Pons (tissue), 1 donor: ENCODE measurements at places on chromosomes 16 and 17.

GRCh38 chr17:30361766-30362279, 16.9 kb upstream of the CPD start:
- no peak for DNase-seq

GRCh38 chr17:74220946-74221818, 7.8 kb downstream of the TTYH2 start:
- DNase-seq = no peak

DNA sequence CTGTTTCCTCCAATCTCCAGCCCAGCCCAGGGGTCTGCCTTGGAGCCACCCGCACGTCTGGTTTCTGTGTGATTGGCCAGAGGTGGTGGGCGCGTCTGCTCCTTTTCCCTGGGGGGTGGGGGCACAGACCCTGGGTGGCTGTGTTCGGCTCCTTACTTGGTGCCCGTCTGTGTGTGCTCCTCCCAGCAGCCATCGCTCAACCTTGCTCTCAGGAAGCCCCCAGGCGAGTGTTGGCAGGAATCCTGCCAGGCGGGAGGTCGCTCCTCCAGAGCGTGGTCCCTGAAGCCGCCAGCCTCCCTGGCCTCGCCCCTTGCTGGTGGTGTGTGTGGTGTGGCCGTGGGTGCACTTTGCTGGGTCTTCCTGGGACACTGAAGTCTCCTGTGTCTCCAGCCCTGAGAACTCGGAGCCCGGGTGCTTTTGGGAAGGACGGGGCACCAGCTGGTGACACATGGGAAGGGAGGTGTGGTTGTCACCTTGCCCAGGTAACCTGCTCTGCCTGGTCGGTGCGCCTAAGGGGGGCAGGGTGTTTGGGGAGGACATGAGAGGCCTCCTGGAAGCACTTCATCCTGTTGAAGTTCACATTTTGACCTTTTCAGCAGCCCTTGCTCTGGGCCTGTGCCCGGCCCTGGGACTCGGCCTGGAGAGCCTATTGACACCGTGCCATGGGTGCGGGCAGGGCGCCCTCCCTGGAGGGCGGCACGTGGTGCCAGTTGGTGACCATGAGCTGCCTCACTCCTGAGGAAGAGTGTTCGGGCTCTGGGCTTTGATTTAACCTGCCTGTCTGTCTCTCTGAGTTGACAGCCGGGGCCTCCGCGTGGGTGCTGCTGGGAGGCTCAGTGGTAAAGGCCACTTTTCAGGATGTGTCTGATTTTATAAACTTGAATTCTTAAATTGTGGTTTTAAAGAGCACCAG, 49.0 kb upstream of the ZNF750 start:
- DNase-seq = no peak

GRCh38 chr16:51685498-51685897, 534.4 kb upstream of the SALL1 start:
- no peak for DNase-seq

GRCh38 chr17:57517632-57518456, 227.3 kb downstream of the CCDC182 start:
- no peak for DNase-seq

DNA sequence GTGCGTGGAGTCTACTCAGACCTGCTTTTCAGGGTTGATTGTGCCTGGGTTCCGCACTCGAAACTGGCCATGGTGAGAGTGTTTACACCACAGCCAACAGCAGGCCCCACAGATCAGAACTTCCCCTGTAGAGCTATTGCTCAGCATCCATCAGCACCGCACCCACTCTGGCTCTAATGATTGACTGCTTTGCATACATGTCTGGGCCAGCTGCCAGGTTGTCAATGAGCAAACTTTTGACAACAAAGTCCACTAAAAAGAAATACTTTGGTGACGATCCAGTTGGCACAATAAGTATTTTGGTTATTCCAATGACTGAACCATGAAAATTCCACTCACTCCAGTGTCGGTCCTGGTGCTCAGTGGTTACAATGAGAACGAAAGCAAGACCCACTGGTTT, 190.7 kb downstream of the FOXL1 start:
- no peak for DNase-seq

DNA sequence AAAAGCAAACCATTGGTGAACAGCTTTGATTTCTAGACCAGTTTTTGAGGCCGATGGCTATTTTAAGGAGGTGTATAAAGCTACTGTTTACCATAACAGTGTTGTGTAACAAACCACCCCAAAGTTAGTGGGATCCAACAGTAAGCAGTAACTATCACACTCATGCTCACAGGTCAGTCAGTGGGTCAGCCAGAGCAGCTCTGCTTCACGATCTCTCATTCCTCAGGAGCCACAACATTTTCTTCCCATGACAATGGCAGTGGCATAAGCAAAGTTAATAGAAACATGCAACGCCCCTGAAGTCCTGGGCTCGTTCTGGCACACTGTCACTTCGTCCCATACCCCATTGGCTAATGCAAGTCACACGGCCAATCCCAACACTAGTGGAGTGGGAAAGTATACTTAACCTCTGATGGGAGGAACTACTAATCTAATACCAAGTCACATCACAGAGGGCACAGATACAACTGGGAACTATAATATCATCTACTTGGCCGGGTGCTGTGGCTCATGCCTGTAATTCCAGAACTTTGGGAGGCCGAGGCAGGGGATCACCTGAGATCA, 28.0 kb upstream of the B4GALNT2 start:
- no peak for DNase-seq

GRCh38 chr17:57559634-57560318, 185.3 kb downstream of the CCDC182 start:
- no peak for DNase-seq

GRCh38 chr16:7324321-7324720, 8.3 kb upstream of the RBFOX1 start:
- no peak for DNase-seq

GRCh38 chr17:81976332-81977210, 858 bp upstream of the ASPSCR1 start:
- DNase-seq = peak; percentile 15

DNA sequence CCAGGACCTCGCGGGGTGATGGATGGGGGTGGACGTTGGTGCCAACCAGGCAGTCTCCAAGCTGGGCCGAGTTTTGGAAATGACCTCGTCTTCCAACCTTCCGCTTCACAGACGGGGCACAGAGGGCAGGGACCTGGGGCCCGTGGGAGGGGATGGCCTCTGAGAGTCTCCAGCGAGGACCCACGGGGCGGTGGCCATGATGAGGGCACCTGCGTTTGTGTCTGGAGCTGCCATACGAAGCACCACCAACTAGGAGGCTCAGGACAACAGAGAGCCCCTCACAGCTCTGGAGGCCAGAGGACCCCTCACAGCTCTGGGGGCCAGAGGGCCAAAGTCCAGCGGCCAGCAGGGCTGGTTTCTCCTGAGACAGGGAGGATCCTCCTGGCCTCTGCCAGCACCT, 26.5 kb downstream of the SOX8 start:
- DNase-seq = no peak

DNA sequence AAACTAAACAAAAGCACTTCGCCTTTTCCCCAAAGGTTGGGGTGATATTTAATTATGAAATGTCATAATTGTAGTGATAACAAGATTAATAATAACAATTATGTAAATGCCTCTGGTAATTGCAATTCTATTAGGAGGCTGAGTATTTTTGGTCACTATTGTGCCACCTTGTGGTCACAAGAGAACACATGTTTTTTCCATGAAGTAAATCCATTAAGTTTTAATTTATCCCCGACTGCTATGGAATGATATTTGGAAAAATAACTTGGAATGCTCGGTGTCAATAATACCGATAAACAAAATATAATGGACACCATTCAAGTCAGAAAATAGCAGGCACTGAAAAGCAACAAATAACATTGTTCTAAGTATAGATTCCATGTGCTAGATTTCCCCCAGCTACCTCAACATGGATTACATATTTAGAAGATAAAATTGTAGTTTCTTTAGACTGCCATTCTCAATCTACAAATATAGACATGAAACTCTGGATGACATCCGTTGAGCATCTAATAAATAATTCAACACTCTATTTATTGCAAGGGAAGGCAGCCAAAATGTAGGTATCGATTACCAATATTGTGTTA, 25.0 kb upstream of the KCNJ2 start:
- peak; percentile 73 for DNase-seq

DNA sequence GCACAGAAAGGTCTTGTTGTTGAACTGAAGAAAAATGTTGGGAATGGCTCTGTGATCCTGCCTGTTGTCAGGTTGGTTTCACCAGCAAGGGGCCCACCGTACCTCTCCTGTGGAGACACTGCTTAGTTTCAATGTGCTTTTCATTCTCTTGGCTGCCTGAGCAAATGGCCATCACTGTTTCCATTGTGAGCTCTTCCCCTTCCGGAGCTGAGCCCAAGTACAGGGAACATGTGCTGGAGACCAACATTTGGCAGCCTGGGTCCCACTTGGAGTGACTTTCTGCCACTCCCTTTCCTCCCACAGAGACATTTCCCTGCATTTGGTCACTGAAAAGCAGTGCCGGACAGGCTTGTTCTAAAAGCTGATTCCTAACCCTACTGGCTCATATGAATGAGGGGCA, 23.1 kb downstream of the GABARAPL2 start:
- DNase-seq = peak; percentile 43

DNA sequence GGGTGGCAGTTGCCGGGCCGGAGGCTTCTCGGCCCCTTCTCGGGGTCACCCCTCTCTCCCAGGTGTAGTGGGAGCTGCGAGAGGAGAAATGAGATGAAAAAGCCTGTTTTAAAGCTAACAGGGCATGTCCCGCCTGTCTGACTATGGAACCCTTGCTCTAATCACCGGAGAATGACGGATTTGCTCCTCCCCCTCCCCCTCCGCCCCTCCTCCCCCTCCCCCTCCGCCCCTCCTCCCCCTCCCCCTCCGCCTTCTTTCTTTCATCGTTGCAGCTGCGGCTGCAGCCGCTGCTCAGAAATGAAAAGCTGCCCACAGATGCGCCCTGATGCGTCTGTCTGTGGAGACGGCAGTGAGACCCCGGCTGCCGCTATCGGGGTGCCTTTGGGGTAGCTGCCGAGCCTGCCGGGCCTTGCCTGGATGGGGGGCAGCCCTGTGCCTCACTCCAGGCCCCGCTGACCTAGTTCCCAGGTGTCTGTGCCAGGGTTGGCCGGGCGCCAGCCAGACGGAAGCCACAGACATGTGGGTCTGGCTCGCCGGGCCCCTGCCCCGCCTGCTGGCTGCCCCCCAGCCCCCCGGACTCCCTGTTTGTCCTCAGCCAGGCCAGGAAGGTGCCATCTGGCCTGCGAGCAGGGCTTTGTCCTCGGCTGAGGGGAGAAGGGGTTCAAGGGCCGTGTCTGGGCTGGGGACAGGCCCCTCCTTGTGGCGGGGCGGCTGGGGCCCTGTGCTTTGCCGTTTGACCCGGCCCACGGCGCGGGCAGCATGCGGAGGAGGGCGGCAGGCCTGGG, 37.7 kb downstream of the GINS2 start:
- peak; percentile 41 for DNase-seq

- no peak for DNase-seq
These were observed 436.4 kb downstream of the SOX9 start for GRCh38 chr17:72556944-72557826.

DNA sequence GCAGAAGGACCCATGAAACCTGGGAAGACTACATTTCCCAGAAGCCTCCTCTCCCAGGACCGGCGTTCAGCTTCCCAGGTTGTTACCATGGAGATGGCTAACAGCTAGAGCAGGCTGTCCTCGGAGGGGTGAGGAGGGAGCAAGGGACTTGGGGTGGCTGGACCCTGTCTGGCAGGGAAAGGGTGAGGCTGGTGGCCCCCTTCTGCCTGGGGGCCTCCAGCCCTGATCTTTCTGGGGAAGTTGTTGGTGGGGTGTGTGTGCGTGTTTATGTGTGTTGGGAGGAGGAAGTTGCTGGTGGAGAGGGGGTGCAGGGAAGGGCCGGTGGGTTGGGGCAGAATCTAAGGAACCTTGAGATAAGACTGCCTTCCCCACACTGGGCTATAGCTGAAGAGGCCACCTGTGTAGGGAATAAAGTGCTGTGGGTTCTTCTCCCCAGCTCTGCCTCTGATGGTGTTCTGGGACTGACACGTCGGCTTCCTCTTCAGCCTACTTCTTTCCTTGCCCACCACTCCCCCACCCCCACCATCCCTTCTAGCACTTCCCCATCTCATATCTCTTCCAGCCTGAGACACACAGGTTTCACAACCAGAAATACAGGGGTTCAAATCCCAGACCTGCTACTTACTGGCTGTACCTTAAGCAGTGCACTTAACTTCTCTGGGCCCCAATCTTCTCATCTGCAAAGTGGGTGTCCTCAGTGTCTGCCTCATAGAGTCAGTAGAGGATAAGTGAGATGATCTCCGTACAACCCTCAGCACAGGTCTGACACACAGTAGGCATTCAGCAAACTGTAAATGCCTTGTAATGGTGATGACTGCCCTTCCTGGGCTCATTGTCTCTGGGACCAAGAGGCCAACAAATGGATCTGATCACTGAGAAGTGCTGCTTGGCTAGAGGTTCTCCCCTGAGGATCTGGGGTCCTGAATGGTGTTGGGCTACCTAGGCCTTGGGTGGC, at the start of gene DRC7:
Gene DRC7 (plus strand): TSS at position 82 of the 955 bp plus-strand sequence. CDS start 3,144 bp downstream, outside the sequence.
- peak; percentile 55 for DNase-seq

- DNase-seq = no peak
These were observed 3.8 kb upstream of the WIPI1 start for GRCh38 chr17:68461122-68461539.

DNA sequence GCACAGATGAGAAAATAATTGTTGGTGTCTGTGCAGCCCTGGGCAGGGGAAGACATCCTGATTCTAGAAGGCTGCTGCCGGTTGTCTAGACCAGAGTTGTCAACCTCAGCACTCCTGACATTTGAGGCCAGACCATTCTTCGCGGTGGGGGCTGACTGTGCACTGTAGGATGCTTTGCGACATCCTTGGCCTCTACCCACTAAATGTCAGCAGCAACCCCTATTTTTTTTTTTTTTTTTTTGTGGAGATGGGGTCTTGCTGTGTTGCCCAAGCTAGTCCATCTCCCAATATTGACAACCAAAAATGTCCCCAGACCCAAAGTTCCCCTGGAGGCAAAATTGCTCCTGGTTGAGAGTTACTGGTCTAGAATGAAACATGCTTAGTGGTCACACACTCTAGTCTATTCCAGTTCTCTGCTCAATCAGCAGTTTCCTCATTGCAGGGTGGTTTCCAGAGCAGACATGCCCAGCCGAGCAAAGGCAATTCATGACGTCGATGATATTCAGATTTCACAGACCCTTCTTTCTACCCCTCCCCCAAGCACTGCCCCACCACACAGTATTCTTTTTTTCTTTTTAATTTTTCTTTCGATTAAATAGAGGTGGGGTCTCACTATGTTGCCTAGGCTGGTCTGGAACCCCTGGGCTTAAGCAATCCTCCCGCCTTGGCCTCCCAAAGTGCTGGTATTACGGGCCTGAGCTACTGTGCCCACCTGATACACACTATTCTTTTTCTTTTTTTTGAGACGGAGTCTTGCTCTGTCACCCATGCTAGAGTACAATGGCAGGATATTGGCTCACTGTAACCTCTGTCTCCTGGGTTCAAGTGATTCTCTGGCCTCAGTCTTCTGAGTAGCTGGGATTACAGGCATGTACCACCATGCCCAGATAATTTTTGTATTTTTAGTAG, 9.0 kb downstream of the C17orf99 start:
- no peak for DNase-seq

GRCh38 chr16:15477802-15478201, 43.4 kb downstream of the BMERB1 start:
- DNase-seq = no peak

GRCh38 chr17:27338536-27338985, 44.6 kb downstream of the WSB1 start:
- DNase-seq = no peak
